ENCODE measurements at places on chromosomes 1 and 21.

- DNase-seq, result no peak
These were observed 2.0 kb upstream of the TMPRSS3 start for GRCh38 chr21:42397746-42398394.

DNA sequence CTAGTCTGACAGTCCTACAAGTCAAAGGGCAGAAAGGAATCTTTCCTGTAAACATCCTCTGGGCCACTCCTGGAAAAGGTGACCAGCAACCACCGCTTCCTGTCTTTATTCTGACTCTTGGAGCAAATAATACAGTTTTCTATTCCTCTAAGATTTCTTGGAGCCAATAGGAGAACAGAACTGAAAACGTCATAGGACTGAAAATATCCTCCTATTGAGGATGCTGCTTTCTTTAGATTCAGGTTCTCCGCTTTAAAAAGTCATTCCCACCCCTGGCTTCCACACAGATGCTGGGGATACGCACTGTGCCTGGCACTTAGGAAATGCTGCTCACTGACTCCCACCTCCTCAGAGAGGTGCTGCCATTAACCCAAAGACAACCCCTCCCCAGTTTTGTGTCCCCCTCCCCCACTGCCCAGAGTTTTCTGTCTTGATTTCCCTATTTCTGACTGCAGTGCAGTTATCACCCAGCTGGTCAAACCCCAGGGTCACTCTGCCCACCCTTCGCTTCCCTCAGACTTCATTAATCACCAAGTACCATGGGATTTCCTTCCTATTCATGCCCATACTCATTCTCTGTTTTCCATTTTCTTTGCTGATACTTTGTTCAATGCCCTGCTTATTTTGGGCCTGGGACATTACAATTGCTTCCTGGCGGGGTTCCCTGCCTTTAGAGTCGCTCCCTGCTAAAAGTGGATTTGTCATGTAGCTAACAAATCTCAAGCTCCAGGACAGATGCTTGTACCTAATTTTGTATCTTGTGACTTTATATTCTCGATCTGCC lies 82.1 kb upstream of the ARHGAP29 start:
- no peak for DNase-seq

GRCh38 chr1:183936009-183936408 lies 101.5 kb downstream of the COLGALT2 start:
- DNase-seq, result no peak

DNA sequence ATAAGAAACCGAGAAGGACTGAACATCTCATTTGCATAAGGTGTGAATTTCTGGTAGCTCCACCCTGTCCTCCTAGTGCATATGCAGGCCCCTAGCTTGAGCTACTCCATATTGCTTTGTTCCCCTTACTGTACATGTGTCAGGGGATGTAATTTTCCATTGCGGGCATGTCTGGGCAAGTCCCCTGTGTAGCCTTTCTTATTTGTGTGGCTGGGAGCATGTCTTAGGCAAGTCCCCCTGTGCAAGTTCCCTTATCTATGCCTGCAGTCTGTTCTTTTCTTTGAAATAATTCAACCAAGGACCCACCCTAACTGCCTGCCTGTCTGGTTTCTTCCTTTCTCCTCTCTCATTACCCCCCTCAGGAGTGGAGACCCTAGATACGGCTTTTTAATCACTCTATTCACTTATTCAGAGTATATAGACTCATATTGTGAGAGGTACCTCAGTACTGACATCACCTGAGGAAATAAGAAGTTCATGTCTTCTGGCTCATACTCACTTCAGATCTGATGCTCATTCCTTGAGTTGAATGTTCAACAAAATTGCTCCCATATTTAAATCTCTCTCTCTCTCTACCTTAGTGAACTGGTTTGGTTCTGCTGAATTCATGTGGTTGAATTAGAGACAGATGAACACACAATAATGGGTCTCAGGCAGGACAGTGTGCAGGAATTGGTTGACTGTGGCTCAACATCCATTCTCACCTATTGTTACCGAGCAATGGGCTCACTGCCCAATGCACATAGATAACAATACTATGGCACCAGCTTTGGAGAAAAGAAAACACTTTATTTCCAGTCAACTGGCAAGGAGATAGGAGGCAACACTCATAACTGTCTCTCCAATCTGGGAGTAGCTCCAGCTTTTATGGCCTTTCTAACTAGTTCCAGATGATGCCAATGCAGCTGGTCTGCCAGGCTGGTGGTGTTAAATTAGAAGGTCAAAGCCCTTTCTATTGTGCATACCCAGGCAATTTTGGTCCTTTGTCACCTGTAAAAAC lies 27.9 kb upstream of the NPL start:
- DNase-seq, result no peak

GRCh38 chr1:235124665-235125064 lies 4.0 kb downstream of the TOMM20 start:
- no peak for DNase-seq

- no peak for DNase-seq
These were observed 241.0 kb upstream of the SNX7 start for GRCh38 chr1:98420376-98421084.

DNA sequence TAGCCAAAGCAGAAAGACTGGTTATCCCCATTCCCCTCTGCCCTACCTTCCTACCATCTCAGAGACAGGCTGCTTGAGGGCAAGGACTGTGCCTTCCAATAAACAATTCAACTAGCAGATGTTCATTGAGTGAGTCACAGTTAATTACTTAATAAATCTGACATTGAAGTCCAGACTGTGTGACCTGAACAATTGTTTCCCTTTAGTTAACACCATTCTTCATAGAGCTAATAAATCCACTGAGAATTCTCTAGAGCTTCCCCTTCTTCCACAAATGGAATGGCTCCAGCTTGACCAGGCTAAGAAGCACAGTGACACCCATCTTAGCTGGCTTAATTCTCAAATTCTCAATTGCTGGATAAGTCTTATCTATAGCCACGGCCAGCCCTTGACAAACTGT lies 61.9 kb upstream of the GJA5 start:
- DNase-seq, result no peak

DNA sequence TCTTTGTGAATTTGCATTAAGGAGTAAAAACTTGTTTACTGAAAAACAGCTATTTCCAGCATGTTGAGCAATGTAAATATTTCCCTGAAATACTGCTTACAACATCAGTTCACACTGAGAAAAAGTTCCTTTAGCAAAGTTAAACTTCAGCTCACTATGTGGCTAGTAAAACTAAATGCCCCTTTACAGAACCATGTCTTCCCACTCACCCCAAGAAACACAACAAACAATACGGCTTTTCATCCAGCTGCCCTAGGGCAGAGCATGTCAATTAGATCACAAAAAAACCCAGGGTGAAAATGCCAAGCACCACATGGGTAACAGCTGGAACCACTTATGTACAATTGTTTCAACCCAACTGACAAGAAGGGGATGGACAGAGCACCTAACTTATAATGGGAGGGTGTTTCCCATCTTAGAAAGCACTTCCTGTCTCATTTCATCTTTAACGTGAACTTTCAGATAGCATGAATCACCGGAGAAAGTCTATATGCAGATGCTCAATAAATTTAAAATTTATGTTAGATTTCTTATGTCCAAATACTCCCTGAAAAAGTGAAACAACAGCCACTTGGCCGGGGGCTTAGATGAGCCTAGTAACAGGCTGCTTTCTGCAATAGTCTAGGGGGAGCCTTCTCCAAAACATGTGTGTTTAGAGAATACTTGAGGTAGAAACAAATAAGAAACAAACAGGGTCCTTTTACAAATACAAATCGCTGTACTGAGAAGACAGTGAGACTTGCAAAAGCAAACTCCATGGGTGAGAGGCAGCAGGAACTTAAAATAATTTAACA lies 6.6 kb downstream of the NID1 start:
- DNase-seq, result no peak

- no peak for DNase-seq
These were observed 135.9 kb downstream of the SLC30A10 start for GRCh38 chr1:219792337-219793021.

Data from hepatic stellate cell (primary cell).